ENCODE measurements at places on chromosomes 12 and 14.
A peak's percentile ranks its signal among the peaks of the same experiment; 100 is the strongest.

- DNase-seq, result no peak
Measured at GRCh38 chr12:126708492-126708896, 1558.5 kb upstream of the TMEM132C start.

DNA sequence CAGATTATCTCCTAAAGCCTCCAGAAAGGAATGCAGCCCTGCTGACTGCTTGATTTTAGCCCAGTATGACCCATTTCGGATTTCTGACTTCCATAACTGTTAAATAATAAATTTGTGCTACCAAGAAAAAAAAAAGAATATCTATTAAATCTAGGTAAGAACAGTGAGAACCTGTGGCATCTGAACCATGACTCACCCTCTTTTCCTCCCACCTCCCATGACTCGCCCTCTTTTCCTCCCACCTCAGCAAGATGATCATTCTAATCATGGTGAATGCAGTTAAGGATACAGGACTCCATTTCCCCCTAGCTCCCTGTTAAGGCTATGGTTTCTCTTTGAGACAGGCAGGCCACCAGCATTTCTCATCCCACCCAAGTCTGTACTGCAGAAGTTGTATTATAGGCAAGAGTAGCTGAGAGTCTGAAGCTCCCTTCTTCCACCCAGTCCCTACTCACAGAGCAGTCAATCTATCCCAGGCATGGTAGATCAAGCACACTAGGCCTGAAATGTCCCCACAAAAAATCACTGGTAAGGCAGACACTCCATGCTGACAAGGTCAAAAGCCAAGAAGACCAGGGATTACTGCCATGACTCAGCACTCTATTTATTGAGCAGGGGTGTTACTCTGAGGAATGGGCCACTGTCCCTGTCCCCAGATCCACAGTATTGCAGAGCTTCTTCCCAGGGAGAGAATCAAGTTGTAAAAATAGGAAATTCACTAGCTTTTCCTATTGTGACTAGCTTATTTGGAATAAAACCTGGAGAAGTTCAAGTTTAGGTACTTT lies 188.9 kb downstream of the ADAMTS20 start:
- no peak for DNase-seq

GRCh38 chr14:35504260-35504659 lies 29.7 kb upstream of the INSM2 start:
- DNase-seq, result no peak

GRCh38 chr12:11724888-11725311 lies 75.4 kb downstream of the ETV6 start:
- DNase-seq, result peak; percentile 25

GRCh38 chr12:91021076-91021475 lies 16.3 kb upstream of the EPYC start:
- no peak for DNase-seq

- DNase-seq, result no peak
Measured at GRCh38 chr12:6684609-6685008, 4.6 kb downstream of the ZNF384 start.

GRCh38 chr14:54344445-54344844 lies 52.4 kb upstream of the CDKN3 start:
- no peak for DNase-seq

- DNase-seq, result no peak
Measured at GRCh38 chr12:111154147-111154834, 214.6 kb downstream of the PHETA1 start.
